Fibroblast of skin of right biceps (primary cell): ENCODE measurements at places on chromosomes 13 and 19.

DNA sequence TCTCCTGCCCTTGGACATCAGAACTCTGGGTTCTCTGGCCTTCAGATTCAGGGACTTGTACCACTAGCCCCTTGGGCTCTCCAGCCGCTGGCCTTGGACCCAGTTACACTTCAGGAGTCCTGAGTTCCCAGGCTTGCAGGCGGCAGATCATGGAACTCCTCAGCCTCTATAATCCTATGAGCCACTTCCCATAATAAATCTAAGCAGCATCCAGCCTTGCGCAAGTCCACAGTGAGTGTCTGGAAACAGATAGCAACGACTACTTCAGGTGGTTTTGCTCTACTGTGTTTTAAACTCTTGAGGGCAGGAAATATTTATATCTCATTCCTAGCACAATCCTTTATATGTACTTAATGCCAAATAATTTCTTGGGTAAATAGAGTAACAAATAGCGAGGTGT lies 92.3 kb downstream of the COL4A1 start:
- peak; percentile 26 for DNase-seq

GRCh38 chr13:52797176-52797575 lies 51.3 kb downstream of the PCDH8 start:
- no peak for DNase-seq

- DNase-seq, result no peak
Measured at GRCh38 chr19:16034958-16035560, 41.2 kb upstream of the TPM4 start.

DNA sequence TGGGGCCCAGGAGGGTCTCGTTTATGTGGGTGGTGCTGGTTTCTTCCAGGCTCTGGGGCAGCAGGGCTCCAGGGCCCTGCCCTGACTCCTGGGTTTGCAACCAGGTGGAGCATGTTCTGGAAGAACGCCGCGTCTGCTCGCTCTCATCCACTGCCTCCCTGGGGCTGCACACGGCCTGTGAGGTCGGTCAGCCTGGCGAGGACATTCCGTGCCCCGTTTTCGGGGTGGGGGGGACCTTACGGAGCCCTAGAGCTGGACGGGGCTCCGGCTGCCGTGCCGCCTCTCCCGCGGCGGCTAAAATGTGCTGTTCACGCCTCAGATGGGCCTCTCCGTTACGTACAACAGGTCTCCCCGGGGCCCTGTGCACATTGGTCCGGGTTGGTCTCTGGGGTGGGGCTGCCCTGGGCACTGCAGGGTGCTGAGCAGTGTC lies 3.3 kb downstream of the GNA11 start:
- no peak for DNase-seq

- DNase-seq, result peak; percentile 69
Measured at GRCh38 chr13:44280456-44280855, 93.2 kb upstream of the SERP2 start.

DNA sequence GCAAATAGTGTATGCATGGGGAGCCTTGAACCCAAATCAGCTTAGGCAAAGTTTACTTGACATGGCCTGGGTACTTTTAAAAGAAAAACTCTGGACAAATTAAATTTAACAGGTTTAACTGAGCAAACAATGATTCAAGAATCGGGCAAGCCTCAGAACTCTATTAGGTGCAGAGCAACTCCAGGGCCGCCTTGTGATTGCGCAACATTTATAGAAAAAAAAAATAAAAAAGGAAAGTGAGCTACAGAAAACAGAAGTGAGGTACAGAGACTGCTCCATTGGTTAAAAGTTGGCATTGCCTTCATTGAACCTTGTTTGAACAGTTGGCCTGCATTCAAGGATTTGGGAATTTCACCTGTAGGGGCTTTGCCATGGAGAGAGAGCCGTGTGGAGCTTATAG lies 421.0 kb upstream of the TSHZ3 start:
- no peak for DNase-seq

DNA sequence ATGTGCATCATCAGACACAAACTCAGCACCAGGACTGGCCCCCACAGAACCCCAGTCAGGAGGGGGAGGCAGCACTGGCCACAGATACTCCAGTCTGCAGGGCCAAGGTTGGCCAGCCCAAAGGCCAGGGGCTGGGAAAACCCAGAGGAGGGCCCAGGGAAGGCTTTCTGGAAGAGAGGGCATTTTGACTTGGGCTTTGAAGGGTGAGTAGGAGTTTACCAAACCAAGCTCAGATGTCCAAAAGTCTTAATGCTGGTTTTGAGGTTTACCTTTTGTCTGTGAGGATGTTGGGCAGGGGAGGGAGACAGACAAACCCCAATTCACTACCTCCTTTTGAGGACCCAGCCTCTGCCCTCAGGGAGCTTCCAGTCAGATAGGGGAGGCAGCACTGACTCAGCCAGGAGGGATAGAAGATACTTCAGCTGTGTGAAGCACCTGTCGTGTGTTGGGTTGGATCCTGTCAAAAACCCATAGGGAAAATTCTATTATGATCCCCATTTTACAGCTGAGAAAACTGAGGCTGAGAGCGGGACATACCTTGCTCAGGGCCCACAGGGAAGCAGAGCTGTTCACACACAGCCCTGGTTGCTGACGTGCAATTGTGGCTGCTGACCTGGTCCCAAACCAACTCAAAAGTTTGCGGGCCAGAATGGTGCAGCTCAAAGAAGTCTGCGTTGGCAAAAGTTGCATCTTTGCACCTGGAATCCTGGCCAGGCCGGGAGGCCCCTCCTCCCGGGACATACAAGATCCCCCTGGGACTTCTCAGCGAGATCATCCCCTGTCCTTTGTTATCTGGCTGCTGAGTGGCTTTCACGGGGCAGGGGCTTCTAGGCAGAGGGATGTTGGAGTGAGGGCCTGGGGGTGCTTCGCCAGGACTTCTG lies 13.1 kb downstream of the CILP2 start:
- no peak for DNase-seq

DNA sequence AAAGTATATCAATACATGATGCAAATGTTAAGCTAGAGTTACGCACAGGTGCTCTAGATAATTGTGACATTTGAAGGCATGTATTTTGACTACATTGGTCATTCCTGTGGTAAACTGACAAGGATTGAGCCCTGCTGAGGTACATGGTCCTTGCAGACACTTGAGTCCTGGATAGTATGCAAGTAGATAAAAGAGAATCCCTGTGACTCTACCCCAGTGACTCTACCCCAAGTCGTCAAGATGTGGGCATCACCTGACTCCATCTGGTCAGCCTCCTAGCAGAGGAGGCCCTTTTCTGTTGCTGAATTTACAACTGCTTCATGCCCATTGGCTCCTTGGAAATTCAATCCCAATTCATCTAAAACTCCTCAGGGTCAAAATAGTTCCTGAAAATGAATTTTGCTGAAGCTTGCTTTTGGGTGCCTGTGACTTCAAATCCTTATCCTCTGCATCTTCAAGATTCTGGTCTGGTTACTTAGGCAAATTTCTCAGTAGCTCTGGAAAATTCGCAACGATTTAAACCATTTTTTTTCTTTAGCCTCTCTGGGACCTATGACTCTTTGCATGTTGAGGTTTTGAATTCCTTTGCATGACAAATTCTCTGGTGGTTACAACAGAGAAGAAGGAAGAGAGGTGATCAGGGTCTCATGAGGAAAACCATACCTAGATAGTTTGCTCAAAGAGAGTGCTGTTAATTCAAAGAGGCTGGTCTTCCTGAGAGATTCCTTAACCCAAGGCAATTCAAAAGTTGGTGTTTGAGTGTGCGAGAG lies 422.1 kb downstream of the FGF9 start:
- peak; percentile 73 for DNase-seq

- DNase-seq, result no peak
Measured at GRCh38 chr19:6427131-6427530, 2.5 kb upstream of the KHSRP start.
